Heart left ventricle (tissue), 16 donors: ENCODE measurements at places on chromosomes 2 and 18. TPM values are rescaled to one million over a fixed set of nuclear protein-coding genes. Genes with fewer than 3 reads are reported as not detected.

- no peak for DNase-seq
Observed at GRCh38 chr2:143960177-143960576, 559.7 kb downstream of the ZEB2 start.

DNA sequence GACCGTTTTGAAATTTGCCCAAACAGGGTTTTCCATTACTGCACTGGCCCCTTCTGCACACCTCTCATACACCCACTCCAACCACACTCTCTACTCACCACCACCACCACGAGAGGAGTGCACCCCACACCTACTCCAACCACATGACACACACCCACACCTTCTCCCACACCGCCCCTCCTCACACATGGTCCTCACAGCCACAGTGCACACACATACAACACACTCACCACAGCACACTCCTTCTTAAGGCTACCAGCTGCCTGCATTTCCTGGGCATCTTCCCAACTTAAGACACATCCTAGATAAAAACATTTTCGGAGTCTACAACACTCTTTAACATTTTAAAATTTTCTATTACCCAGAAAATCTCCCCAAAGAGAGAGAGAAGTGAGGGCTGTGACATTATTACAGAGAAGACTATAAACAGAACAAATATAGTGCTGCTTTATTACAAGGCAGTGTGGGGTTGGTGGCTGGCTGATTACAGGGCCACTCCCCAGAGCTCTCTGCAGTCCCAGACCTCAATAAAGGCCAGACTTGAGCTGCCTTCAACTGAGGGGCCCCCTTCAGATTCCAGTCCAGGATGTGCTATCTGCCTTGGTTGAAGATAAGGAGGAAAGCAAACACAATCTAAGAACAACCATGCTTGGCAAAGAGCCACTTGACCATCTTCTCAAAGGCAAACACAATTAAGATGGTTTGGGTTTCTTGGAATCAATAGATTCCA is 36.1 kb downstream of the NHEJ1 start:
- no peak for DNase-seq

DNA sequence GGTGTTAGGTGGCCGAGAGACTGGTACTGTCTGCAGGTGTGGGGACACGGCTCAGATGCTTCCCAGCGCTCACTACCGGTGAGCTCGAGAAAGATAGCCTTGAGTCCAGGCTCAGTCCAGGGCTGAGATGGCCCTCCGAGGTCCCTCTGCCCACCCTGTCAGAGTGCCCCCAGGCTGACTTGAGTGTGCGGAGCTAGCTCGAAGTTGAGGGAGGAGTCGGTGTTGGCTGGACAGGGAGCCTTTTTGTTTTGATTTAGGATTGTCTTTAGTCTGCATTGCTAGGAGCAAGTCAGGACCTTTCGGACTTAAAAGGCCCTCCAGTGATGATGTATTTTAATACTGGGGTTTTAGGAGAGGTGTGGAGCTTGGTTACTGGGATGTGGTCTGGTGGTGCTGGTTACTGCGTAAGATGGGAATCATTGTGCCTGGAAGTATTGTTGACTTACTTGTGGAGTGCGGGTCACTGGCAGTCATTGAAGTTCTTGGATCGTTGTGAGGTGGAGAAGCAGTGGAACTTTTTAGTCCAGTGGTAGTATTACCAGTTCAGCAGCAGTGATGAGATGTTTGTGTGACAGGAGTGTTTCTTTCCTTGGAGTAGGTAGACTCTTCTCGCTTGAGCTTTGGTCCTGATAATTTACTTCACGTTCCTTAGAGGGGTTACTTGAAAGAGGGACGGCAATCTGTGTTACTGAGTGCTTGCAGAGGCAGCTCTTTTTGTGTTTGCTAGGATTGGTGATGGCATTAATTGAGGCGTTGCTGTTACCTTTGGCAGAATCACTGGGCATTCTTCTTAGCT is 633 bp downstream of the KIAA1328 start:
- DNase-seq, result no peak

- DNase-seq, result no peak
Observed at GRCh38 chr18:42906761-42907160, 208.7 kb downstream of the RIT2 start.

- DNase-seq, result no peak
Observed at GRCh38 chr2:172085460-172086159, at the start of gene DLX1. Gene DLX1 (plus strand): TSS chr2:172085507. CDS start chr2:172085678, 171 bp downstream.

GRCh38 chr2:217282531-217282930 is 422.7 kb upstream of the TNP1 start:
- no peak for DNase-seq

GRCh38 chr18:37409878-37410277 is 155.7 kb downstream of the CELF4 start:
- no peak for DNase-seq

DNA sequence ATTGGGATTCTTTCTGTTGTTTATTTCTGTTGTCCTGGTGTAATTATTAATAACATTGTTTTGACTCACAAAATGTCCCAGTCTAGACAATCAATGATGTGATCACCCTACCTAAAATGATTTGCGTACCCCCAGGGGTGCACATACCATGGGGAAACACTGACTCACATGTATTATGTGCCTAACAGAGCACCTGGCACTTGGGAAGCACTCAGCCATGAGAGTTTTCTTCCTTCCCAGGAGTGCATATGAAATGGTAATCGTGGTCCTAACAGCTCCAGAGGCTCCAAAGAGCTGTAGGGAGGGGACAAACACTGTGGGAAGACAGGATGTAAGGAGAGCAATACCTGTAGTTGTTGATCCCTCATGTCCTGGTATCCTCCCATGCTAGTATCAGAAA is 187.8 kb upstream of the ERBB4 start:
- no peak for DNase-seq

DNA sequence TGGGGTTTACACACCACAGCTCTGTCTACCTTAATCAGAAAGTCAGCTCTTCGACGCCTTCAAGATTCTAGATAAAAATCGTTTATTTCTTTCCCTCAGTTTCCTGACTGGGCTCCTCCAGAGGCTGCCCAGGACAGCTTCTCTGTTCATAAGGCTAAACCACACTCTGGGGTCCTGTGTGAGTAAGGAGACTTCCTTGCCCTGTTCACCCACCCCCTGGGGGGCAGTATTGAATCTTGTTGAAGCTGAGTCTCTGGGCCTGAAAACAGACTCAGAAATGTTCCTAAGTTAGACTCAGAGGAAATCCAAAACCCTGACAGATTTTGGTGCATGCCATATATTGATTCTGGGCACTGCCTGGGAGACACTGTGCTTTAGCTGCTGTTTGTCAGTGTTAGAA is 43.0 kb downstream of the G6PC2 start:
- no peak for DNase-seq

- DNase-seq, result no peak
Observed at GRCh38 chr18:6566338-6566911, 151.7 kb upstream of the L3MBTL4 start.

GRCh38 chr2:189350540-189351209 is 90.6 kb upstream of the WDR75 start:
- DNase-seq, result peak; percentile 17

DNA sequence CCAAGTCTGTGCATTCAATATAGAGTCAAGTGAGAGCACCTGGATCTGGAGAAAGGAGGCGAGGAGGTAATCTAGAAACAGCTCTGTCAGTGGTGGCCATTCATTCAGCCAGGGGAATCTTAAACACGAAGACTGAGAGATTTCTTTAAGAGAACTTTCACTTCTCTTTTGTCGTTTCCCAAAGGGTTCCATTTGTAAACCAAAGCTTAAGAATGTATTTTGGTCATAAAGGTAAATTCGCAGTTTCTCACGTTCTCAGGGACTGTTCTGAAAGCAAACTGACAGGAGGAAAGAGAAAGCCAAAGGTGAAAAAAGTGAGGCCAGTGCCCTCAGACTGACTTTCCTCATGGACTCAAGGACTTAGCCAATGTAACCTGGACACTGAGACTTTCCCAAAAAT is 513.5 kb downstream of the CMPK2 start:
- no peak for DNase-seq

- DNase-seq, result no peak
Observed at GRCh38 chr2:184589261-184589660, 9.1 kb upstream of the ZNF804A start.

- DNase-seq, result no peak
Observed at GRCh38 chr2:238100049-238100820, at the start of gene ESPNL. Gene ESPNL (plus strand): TSS chr2:238100340. CDS start chr2:238100420, 80 bp downstream.

GRCh38 chr2:218890369-218890768 is 9.7 kb downstream of the WNT10A start:
- DNase-seq, result no peak

- no peak for DNase-seq
Observed at GRCh38 chr2:29023188-29023587, 42.1 kb downstream of the TOGARAM2 start.

DNA sequence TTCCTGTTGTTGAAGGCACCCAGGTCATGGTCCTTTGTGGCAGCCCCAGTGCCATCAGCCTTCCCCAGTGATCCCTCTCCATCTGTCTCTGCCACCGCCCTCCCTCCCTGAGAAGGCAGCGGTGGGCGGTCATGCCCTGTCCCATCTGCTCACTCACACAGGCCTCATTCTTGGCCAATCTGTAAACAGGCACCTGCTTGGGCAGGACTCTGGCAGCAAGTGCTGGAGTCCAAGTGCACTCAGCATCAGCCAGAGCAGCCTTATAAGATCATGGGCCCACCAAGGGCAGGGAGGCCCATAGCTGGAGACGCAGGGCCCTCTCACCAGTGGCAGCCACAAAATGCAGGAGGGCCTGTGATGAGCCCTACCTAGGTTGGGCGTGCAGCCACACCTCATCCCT is 140.9 kb downstream of the TWIST2 start:
- no peak for DNase-seq

- peak; percentile 43 for DNase-seq
Observed at GRCh38 chr2:130744287-130745117, 10.8 kb upstream of the AMER3 start.

DNA sequence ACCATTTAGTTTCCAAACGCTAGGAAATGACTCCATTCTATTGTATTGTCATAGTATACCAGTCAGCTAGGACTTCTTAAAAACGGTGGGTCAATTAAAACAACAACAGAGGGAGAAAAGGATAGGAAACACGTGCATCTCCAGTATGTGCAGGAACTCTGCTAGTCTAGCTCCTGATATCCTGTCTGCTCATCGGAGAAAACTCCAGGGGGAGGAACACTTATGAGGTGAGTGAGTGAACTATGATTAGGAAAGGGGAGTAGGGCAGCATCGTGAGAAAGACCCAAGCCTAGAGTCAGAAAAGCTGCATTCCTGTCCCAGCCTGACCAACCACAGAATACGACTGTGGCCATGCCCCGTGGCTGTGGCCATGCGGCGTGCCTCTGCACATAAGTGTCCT is 34.2 kb downstream of the DTNB start:
- no peak for DNase-seq

- DNase-seq, result no peak
Observed at GRCh38 chr2:148253685-148254084, 232.8 kb downstream of the MBD5 start.

GRCh38 chr2:360124-360523 is 72.2 kb upstream of the ALKAL2 start:
- DNase-seq, result no peak

- no peak for DNase-seq
Observed at GRCh38 chr18:37458697-37459096, 106.9 kb downstream of the CELF4 start.

DNA sequence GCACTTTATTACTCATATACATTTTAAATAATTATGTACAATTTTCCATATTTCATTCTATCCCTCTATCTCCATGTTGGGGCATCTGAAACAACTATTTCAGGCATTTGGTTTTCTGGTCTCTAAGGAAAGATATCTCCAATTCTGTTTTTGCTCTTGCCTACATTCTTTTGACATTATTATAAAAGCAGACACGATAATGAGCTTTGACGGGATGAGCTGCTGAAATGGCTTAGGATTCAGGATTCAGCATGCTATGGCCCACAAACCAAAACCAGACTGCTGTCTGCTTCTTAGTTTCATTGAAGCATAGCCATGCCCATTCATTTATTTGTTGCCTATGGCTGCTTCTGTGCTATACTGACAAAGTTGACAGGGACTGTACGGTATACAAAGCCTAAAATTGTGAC is 42.7 kb upstream of the GLS start:
- no peak for DNase-seq

DNA sequence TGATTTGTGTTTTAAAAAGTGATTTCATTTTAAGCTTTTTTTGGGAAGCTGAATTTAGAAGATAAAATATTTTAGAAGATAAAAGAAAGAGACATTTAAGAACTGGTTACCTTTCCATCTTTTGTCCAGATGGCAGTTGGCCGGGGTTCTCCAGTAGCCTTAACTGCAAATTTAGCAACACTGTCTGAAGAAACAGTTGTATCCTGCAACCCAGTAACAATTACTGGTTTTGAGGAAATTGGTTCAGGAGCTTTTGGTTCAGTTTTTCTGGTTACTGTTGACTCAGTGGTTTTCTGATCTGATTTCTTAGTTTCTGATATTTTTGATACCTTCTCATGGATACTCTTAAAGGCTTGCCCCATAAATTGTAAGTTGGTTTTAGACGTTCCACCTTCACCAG is 49.9 kb downstream of the PLEKHA3 start:
- no peak for DNase-seq

DNA sequence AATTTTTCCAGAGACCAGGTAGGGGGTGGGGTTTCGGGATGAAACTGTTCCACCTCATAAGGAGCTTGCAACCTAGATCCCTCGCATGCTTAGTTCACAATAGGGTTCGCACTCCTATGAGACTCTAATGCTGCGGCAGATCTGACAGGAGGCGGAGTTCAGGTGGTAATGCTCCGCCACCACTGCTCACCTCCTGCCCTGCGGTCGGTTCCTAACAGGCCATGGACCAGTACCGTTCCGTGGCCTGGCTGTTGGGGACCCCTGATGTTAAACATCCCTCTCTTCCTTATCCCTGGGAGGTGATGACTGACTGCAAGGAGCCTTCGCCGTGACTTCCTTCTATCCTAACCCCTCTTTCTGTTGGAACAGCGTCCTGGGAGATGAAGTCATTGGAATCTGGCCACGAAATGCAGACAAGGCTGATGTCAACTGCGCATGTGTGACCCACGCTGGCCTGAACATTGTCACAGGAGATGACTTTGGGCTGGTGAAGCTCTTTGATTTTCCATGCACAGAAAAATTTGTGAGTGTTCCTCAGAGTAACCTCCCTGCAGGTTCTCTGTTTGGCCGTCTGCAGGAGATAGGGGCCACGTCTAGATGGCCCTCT is 82.4 kb downstream of the RTN4 start:
- DNase-seq, result peak; percentile 55

HOXD1 gene
- total RNA-seq, result not detected

CCDC74A gene
- total RNA-seq, result 0.46 TPM

NAT8 gene
- total RNA-seq, result not detected

EPHA4 gene
- 23.6 TPM for total RNA-seq

CDCA7 gene
- 1.5 TPM for total RNA-seq

CYRIA gene
- 2.7 TPM for total RNA-seq

LAPTM4A gene
- total RNA-seq, result 241 TPM

MC4R gene
- total RNA-seq, result not detected

ANKRD62 gene
- not detected for total RNA-seq

SLC4A3 gene
- total RNA-seq, result 484 TPM
